ENCODE measurements at places on chromosomes 5 and 9.

DNA sequence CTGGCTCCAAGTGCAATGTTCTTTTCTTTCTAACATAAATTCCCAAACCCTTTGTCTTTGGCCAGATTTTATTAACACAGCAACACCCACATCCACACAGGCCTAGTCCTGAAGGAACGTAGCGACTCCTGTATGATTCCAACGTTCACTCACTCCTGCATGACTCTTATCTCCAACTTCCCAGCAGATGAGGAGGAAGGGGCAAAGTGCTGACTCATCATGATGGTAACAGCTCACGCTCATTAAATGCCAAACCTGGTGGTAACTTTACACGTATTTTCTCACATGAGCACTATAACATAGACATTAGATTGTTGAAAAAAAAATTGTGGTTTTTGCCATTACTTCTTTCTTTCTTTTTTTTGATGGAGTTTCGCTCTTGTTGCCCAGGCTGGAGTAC, 1349.5 kb downstream of the EFNA5 start:
- DNase-seq = no peak

DNA sequence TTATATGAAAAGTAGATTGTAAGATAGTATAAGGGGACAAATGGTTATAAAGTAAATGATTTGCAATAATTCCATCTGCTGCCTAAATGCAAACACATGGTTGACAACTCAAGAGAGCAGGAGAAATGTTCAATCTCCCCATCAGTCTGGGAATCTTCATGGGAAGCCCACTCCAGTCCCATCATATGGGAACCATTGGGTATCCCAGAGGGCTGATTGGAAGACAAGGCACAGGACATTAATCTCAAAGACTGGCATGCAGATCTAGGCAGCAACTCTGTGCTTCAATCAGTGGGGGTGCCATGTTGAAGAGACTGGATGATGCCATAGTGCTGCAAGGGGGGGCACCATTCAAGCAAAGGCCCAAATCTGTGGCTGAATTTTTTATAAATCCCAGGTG, 193.1 kb upstream of the PDE4D start:
- no peak for DNase-seq

DNA sequence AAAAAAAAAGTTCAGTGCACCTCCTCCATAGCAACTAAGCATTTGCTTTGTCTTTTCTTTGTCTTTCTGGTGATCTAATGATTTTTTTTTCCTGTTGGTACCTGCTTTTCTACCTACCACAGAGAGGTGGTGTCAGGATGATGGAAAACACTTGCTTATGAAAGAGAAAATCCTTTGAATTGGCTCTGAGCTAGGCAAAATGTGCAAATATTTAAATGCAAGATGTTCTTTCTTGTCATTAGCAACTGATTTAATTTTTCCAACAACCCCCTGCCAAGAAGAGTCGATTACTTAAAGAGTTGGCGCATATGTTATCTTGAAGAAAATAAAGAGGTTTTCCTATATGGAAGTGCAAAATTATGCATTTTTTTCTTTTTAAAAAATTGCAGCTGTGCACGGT, 37.7 kb downstream of the TNC start:
- no peak for DNase-seq

GRCh38 chr9:98707166-98708102, 1.3 kb downstream of the GABBR2 start:
- DNase-seq = no peak

- DNase-seq = no peak
These were observed 7.1 kb upstream of the CORO2A start for GRCh38 chr9:98199388-98200033.

GRCh38 chr9:30299126-30299780, 2085.2 kb upstream of the ACO1 start:
- peak; percentile 7 for DNase-seq

GRCh38 chr9:16626577-16627130, 243.8 kb downstream of the BNC2 start:
- DNase-seq = no peak

DNA sequence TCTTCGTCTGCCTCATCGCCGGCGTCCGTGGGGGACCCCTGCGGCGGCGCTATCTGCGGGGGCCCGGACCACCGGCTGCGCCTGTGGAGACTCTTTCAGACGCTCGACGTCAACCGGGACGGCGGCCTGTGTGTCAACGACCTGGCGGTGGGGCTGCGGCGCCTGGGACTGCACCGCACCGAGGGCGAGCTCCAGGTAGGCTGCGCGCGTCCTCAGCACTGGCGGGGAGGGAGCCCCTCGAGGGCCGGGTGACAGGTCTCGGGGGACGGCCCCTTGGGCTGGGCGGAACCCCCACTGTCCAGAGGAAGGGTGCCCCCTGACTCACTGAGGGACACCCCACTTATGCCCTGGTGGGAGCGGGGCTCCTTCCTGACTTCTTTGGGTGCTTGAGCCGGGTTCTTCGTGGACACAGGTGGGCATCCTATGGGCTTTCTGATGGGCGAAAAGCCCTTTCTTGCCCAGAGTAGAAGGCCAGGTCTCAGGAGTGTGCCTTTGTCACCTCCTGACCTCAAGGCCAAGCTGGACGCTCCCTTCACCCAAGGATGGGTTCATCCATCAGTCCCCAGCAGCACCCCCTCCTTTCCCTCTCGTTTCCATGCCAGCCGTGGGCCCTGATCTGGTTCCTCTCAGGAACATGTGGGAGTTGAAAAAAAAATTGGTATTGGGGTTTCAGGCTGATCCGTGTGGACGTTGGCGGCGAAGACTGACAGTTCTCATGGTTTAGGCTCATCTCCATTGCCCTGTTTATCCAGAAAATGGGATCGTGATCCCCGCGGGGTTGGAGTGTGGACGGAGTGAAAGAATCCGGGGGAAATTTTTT, 564 bp downstream of the SLC25A25 start:
- no peak for DNase-seq

DNA sequence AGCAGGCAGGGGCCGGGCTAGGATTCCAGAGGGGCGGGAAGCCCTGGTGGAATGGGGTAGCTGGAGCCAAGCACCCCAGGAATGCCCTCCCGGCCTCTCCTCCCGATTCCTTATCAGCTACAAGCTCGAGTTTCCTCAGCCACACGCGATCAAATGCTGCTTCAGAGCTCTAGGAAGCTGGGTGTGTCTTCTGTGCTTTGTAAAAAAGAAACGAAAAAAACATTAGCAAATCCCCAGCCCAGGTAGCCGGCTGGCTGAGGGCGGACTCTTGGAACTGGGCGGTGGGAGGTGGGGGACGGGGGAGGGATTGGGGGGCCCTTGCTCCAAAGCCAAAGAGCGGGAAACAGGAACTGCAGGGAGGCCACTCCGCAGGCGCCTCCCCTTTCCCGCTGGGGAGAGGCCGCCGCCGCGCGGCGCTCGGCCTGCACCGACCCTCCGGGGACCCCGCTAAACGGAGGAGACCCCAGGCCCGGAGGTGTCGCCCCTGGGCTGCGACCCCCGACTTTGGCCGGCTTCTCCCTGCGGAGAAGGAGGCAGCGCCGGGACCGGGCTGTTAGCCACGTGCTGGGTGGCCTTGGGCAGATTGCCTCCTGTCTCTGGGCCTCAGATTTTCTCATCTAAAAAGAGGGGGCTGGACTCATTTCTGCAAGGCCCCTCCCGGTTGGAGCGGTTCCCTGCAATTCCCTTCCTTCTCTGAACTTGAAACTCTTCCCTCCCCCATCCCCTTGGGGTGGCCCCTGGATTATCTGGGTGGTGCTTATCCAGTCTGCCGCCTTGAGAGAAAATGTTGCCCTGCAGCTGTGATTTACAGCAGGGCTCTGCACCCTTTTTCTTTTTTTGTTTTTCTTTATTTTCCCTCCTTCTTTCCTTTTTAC, 40.9 kb upstream of the FABP6 start:
- no peak for DNase-seq

DNA sequence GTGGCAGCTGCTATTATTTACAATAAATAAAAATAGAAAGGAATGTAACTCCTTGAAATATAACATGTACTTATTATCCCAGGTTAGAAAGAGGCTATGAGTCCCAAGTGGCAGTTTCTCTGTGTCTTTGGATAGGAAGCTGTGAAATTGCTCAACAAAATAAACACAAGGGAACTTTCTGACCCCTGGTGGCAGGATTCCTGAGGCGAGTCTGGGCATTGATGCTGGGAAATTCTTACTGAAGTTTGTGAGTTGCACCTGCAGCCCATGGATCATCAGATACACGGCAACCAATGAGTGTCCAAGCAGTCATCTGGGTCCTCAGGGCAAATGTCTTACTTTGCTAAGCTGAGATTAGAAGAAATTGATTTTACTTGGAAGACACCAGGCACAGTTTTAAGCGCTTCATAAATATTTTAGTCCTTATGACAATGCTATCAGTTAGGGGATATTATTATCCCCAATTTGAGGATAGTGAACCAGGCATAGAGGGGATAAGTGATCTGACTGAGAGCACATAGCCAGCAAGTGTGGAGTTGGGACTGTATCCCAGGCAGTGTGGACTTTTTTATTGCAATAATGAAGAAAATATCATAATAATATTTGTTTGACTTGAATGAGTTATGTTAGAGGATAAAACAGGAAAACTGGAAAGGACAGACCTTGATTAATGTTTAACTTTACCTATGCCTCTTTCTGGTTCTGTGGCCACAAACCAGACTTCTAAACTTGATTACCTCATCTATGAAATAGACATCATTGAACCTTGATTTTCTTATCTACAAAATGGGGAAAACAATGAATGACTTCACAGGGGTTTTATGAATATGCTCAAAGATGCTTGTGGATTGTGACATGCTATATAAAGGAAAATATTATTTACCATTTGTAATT, 265.5 kb upstream of the ADAMTSL1 start:
- DNase-seq = no peak

DNA sequence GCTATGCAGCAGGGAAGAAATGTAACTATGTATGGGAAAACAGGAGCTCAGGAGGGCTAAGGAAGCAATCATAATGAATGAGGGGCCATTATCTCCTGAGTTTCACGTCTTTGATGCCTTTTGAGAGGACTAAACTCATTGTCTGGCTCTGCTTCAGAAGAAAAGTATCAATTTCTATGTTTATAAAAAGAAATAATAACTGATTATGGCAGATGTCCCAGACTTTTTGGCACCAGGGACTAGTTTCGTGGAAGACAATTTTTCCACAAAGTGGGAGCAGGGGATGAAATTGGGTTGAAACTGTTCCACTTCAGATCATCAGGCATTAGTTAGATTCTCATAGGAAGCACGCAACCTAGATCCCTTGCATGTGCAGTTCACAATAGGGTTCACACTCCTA, 8.7 kb upstream of the IL7R start:
- no peak for DNase-seq

GRCh38 chr5:165397516-165397915, 1892.1 kb downstream of the MAT2B start:
- DNase-seq = no peak

DNA sequence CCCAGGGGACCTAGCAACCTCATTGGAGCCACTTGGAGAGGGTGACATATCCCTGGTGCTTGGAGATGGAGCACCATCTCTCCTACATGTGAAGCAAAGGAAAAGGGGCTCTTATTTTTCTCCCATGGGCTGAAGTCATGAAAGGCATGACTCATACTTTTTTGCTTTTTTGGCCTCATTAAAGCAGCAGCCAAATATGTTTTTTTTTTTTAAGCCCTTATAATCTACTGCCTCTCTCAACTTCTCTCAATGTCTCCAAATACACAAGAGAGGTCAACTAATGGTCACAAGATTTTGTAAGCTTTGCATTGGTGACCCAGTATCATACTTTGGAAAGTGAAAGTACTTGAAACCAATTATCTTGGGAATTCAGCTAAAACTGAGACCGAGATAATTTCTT, 1.6 kb upstream of the CFAP90 start:
- no peak for DNase-seq

DNA sequence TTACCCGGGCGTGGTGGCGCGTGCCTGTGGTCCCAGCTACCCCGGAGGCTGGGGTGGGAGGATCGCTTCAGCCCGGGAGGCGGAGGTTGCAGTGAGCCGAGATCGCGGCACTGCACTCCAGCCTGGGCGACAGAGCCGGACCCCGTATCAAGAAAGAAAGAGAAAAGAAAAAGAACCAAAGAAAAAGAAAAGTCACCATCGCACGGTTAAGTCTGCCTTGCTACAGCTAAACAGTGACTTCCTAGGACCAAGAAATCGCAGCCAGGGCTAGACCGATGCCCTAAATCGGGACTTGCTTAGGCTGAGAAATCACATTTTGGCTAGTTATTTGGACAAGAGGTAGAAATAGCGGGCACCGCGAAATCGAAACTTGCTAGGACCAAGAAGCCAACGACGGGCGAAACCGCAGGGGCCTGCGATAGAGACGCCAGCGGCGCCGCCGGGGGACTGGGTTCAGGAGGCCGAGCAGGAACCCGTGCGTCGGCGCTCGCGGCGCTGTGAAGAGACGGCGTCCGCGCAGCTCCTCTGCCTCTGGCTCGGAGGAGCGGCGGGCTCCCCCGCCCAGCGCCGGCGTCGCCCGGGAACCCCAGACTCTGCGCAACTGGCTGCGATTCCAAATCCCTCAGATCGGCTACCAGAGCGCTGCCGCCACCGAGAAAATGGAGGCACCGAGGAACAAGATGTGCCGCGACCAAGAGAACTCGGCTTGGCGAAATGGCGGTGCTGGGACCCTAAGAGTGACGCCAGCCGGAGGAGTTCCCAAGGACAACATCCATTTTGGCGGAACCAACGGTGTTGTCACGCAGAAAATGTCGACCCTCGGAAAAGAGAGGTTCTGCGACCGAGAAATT, 26.1 kb upstream of the ANXA2R start:
- DNase-seq = peak; percentile 54

DNA sequence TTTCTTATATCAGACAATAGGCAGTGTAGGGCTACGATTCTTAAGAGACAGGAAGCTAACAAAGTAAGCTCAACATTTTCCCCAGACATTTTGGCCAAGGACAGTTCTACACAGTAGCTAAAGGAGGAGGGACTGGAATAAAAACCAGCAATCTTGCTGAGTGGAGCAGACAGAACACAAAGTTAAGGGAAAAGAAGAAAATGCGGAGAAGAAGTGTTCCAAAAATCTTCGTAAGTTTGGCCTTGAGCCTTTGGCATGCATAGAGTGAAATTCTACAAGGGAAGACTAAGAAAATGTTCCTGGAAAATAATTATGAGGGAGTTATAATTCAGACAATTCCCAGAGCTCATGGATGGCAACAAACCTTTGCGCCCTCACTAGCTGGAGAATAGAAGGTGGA, 748.0 kb upstream of the CTNND2 start:
- DNase-seq = no peak

GRCh38 chr5:107216587-107216986, 454.1 kb downstream of the EFNA5 start:
- no peak for DNase-seq

GRCh38 chr9:18675973-18676372, 202.0 kb downstream of the ADAMTSL1 start:
- DNase-seq = no peak

DNA sequence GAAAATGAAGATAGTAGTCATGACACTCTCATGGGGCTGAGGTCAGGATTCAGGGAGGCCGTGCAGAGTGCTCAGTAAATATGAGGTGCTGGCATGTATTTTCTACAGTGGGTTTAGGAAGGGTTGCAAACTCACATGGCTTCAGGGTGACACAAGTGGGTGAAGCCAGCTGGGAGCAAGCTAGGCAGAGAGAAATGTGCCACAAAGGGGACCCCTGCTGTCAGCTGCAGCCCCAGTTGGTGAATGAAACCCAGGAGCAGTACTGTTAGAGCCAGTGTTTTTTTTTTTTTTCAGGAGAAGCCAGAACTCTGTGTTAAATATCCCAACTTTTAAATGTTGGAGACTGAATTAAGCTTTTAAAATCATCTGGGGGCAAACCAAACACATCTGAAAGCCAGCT, 75.3 kb downstream of the INSYN2B start:
- no peak for DNase-seq

GRCh38 chr9:27945386-27945785, 372.1 kb upstream of the C9orf72 start:
- no peak for DNase-seq

Measured in T-helper 17 cell (primary cell).